ENCODE measurements at places on chromosomes 1 and 21.

GRCh38 chr1:181013144-181013543, 9.5 kb downstream of the STX6 start:
- no peak for DNase-seq

DNA sequence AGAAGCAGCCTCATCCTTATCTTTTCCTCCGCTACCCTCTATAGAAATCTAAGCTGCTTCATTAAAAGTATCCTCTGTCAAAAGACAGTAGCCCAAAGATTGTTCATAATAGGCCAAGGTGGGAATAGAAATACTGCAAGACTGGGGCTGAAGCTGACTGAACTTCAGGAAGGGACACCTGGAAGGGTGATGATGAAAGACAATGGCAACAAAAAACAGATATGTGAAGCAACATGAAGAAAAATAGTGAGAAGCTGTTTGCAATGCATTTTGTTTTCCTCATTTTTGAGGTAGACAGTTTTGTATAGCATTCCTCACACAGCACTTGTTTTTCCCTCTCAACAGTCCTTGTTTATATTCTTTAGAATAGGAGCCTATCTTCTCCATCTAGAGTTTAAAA, 16.9 kb downstream of the DCAF8 start:
- DNase-seq = no peak

DNA sequence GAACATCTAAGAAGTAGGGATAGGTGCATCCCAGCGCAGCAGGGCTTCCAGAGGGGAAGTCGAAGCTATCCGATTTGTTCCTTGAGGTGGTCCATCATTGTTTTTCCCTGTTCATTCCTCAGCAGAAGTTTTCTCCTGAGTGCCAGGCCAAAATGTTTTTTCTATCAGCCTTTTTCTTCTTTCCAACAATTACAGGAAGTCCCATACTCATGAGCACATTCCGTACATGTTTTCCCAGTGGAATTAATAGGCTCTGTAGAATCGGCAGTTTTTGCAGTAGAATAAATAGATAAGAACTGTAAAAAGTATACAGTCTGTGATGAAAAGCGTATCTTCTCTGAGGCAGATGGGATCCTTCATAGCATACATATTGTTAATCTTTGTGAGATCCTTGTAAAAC, 24.8 kb downstream of the CD101 start:
- DNase-seq = no peak

GRCh38 chr1:19432943-19433718, 52.2 kb downstream of the CAPZB start:
- no peak for DNase-seq

DNA sequence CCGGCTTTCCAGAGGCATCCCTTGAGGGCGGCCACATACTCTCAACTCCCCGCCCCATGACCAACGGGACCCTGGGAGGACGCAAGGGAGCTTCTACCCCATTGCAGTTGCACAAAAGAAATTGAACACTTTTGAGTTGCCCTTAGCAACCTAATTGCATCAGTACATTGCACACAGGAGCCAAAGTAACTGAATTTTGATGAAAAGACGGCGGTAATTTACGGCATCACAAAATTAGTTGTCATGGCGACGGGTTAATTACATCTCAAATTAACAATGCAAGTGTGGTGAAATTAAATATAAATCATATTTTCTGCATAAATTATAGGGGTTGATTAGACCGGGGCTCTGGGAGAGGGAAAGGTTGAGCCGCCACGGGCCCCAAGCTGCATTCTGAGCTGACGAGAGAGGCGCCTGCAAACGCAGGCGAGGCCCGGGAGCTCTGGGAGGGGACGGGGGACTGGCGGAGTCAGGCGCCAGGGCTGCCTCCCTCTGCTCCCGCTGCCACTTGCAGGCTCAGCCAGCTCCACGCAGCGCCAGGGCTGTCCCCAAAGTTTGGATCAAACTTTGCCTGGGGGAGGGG, 61.4 kb downstream of the CASZ1 start:
- no peak for DNase-seq

DNA sequence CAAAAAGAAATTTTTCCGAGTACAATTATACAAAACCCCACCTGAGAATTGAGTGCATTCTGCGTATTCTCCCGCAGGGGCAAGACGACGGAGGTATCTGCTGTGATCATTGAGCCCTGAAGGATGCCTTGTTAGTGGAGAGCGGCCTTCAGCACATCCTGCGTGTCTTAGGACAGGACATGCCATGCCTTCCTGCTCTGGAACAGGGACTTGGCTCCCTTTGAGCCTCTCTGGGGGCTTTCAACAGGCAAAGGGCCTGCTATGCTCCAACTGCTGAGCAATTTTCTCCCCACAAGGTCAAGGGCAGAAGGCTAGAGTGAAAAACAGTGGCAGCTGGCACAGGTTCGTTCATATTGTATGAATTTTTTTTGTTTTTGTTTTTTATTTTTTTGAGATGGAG, 52.4 kb downstream of the TOR1AIP2 start:
- no peak for DNase-seq

DNA sequence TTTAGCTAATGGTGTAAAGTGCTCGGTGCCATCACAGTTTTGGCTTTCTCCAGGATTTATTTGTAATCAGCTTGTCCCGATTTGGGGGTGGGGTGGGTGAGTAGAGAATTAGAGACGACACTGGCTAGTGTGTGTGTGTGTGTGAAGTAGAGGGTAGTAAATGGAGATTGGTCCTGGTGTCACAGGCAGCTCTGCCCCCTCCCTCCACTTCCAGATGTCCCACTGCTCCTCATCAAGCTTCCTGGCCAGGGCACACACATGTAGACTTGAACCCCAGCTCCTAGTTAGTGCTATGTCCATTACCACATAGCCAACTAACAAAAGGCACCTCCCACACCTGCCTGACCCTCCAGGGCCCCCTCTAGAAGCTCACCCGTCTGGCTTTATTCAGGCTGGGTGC, 3.2 kb downstream of the TRNP1 start:
- no peak for DNase-seq

GRCh38 chr1:165371588-165372225, 15.2 kb upstream of the LMX1A start:
- no peak for DNase-seq

- DNase-seq = no peak
Measured at GRCh38 chr1:155075535-155075934, 3.1 kb upstream of the EFNA3 start.
